ENCODE measurements at places on chromosomes 6 and 20.

GRCh38 chr6:90294989-90295853 lies 1.4 kb downstream of the BACH2 start:
- DNase-seq, result peak; percentile 46

- DNase-seq, result no peak
Measured at GRCh38 chr20:4174909-4175308, 159.6 kb upstream of the RNF24 start.

- DNase-seq, result no peak
Measured at GRCh38 chr6:41625442-41625841, 12.8 kb upstream of the MDFI start.

DNA sequence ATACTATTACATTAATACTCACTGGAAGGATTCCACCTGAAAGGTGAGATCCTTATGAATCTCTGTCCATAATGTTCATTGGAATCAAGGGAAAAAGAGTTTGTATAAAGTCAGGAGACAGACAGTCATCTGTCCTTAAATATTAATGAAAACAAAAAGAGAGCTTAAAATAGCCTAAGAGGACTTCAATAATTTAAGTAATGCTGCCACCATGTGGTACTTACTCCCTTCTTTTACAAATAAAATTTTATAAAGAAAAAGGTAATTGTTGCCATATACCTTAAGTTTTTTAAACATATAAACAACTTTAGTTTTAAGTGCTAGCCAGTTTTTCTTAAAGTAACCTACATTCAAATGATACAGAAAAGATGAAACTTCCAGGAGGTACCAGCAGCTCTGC lies 5.1 kb downstream of the BLOC1S5 start:
- no peak for DNase-seq

DNA sequence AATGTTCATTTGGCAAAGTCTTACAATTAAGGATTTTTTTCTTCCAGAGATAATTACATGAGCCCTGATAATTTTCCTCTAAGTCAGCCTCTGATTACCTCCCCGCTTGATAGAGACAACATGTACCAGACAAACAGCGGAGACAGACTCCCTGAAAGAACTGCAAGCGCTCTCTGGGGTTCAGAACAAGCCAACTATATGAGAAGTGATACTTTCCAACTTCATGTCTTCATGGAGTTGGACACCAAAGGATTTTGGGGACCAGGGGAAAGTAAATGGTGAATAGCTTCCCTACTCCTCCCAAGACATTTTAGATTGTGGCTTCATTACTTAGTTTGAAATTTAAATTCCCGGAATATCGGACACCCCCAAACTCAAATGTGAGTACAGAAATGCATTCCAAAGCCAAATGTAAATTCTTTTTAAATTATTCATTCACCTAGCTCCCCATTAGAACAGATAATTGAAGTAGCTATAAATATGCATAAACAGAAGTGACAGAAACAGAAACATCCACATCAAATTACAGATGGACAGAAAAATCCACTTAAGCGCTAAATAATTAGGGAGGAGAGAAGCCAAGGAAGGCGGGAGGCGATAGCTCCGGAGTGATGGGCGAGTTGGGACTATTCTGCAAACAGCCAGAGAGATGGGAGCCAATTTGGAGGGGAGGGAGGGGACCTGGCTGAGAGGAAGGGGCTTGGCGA lies 129.7 kb upstream of the AKAP12 start:
- no peak for DNase-seq

GRCh38 chr20:20498076-20498861 lies 130.4 kb downstream of the INSM1 start:
- DNase-seq, result no peak

- no peak for DNase-seq
Measured at GRCh38 chr20:39946931-39947330, 742.1 kb downstream of the MAFB start.

DNA sequence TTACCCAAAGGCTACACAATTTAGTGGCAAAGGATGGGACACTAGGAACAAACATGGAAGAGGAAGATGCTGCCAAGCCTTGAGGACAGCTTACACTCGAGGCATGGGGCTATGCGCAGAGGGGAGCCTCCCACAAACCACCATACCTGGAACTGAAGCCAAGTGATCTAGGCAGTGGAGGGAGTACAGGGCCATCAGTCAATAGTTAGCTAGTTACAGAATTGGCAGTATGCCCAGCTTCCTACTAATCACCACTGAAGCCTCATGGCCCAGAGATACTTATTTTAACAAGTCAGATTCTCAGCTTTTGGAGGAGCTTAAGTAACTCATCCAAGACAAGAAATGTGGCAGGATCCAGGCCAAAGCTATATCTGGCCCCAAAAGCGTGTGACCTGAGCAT lies 226.6 kb upstream of the MOCS1 start:
- no peak for DNase-seq

DNA sequence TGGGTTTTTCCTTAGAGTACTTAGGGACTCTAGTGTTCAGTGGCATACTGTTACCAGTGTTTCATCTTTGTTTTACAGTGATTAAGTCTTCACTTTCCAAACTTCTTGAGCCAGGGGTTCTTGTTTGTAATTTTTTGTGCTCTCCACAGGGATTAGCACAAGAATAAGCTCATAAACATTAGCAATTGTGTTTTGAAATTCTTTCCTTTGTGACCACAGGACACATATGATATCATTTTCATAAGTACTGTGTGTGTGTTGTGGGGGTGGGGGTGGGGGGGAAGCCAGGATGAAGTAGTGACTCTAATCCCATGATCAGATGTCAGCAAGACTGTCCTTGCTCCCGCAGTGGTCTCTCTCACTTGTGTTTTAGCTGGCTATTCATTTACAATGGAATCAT lies 101.5 kb upstream of the SCP2D1 start:
- DNase-seq, result no peak

DNA sequence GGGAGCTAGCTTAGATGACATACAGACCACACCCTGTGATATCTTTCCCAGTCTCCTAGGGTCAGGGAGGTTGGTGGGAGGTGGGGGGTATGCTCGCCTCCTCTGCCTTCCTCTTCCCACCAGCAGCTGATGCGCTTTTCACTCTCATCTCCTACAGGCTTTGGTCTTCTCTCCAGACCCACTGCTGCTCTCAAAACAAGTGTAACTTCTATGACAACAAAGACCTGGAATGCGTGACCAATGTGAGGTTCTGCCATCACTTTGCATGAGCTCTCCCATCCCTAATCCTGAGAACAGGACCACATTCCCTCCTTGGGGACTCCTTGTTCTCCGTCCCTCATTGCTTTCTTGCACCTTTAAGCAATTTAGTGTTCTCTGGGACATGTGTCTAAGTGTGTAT lies 2.7 kb downstream of the CTSA start:
- no peak for DNase-seq

DNA sequence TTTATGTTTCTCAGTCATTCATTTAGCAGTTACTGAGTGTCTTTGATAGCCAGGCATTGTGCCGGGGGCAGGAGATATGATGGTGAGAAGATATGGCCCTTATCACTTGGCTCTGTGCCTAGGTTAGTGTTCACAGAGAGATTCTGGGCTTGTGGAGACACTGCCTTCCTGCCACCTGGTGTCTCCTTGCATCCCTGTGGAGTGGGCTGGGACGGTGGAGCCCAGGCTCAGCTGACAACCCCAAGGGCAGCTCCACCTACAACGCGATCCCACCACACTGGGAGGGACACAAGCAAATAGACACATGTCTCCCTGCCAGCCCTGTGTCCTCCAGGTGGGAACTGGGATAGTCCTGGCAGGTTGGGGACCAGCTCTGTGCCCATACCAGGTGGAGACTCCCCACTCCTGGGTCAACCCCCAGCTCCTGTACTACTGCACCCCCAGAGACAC lies 30.3 kb upstream of the VEGFA start:
- DNase-seq, result no peak

- no peak for DNase-seq
Measured at GRCh38 chr20:24392612-24393011, 76.8 kb upstream of the SYNDIG1 start.

- DNase-seq, result no peak
Measured at GRCh38 chr20:311609-312008, 13.7 kb upstream of the SOX12 start.

DNA sequence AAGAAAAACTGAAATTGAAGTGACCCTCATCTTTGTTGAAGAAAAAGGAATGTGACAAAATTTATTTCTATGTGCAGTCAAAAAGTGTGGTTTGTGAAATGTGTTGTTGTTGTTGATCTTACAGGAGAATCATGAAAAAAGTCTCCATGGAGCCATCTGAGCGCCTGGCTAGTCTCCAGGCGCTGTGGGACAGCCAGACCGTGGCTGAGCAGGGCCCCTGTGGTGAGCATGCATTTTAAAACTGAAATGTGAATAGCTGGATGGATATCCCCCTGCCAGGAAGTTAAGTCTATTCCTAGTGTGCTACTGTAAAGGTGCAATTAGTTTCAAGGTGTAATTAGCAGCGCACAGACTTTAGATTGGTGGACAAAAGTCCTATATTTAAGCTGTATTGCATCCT lies 170.6 kb downstream of the CARMIL1 start:
- DNase-seq, result no peak

GRCh38 chr6:135995545-135995898 lies 144.0 kb downstream of the PDE7B start:
- DNase-seq, result no peak

DNA sequence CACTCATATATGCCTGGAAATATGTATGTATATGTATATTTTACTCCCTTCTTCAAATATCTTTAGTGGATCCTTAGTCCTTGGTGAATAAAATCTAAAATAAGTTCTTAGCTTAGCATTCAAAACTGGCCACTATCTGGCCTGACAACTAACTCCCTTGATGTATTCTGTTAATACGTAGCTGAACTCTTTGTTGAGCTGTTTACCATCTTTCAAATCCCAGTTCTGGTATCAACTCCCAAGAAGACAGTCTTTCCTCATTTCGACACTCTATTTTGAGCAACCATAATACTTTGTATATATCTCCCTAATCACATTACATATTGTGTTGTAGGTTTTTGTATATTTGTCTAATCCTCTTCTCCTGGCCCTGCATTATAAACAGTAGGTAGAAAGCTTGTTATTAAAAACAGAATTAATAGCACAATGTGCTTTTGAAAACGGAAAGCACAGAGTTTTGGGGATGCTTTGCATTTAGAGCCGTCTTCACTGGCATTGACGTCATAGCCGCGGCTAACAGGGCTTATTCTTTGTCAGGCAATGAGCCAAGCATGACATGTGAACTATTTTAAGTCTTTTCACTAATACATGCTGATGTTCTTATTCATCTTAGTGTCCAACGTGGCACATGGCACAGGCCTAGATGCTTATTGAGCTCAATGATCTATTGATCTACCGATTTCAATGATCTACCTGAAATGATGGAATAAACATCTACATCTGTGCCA lies 47.2 kb upstream of the CCN2 start:
- no peak for DNase-seq

GRCh38 chr20:32924781-32925180 lies 66.1 kb downstream of the EFCAB8 start:
- DNase-seq, result no peak

GRCh38 chr6:39289490-39289889 lies 24.7 kb downstream of the KCNK17 start:
- no peak for DNase-seq

GRCh38 chr6:118708744-118709143 lies 57.4 kb upstream of the CEP85L start:
- DNase-seq, result no peak

DNA sequence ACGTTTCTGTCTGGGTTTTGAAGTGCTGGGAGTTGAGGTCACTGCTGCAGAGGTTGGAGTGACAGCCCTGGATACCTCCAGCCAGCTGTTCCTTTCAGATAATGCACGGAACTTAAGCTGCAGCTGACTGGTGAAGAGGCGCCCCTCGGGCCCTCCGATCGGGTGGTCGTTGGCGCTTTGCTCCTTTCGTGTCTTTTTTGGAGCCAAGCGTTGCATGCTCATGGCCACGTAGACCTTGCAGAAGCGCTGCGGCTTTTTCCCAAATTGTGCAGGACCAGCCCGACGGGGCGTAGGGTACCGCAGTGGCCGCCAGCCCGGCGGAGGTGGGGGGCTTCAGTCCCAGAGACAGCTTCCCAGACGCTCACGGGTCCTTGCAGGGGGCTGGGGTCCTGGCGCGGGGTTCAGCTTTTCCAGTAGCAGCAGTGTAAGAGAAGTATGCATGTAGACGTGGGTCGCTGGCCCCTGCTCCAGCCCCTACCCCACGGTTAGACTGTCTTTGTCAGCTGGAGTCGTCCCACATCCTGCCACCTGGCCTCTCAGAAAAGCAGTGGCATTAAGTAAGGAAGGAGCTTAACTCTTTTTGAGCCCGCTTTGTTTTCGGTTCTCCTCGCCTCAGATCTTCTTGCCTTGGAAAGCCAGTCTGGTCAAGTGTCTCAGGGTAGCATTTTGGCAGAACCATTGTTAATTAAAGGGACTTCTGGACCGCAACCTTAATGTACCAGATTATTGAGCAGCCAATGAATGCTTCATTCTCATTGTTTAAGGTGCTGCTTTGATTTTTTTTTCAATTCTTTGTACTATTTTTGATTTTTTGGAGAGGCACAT lies 838 bp downstream of the TNFAIP3 start:
- DNase-seq, result peak; percentile 61

DNA sequence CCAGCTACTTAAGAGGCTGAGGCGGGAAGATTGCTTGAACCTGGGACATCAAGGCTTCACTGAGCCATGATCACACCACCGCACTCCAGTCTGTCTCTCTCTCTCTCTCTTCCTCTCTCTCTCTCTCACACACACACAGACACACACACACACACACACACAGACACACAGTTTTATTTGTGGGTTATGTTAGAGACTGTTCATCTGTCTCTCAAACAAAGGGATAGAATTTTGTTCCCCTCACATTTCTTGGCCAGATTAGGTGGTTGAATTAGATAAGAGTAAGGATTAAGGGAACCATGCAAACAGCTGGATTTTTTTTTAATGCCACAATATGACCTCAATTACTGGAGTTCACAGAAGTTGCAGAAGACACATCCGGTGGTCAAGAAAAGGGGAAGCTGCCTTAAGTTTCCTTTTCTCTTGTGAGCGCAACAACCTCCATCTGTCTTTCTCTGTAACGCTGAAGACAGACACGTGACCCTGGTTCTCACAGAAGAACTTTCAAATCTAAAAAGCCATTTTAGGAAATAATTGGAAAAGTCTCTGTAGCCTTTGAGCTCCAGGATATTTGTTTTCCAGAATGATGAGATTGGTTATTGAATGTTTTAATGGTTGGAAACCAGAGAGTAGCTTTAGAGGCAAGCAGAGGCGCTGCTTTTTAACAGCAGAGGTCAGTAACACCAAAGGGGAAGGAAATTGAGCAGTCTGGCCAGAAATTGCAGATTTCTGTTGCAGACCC lies 32.9 kb upstream of the LGSN start:
- DNase-seq, result peak; percentile 81

DNA sequence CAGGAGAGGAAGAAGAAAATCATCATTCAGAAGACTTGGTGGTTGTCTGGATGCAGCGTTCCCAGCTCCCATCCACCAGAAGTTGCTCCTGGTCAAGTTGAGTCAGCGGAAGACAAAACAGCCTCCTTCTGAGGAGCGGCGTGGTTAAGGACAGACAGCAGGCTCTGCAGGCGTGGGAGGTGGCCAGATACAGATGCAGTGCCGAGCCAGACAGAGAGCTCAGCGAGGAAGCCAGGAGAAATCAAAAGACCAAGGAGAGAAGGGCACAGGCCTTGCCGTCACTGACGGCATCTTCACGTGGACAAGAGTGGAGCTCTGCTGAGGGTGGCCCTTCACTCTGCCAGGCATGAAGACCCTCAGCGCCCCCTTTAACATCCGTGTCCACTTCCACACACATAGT lies 158.5 kb downstream of the THBS2 start:
- DNase-seq, result no peak

- no peak for DNase-seq
Measured at GRCh38 chr6:169917153-169917552, 165.7 kb downstream of the ERMARD start.
